SK-N-MC (cell line): ENCODE measurements at places on chromosomes 7 and 10.

DNA sequence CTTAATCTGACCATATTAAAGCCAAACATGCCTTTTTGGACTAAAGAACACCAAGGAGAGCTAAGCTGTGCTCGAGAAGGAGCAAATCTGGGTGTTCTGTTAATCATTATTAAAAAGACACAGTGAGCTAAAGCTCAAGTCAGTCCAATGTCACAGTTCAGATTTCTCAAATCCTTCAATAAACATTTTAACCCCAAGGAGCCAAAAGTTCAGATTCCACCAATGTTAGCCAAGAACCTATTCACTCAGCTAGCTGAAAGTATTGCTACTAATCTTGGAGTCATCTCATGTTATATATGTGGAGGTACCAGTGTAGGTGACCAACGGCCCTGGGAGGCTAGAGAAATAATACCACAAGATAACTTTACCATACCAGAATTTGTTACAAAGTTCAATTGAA lies 14.5 kb upstream of the ZNF33B start:
- no peak for DNase-seq

DNA sequence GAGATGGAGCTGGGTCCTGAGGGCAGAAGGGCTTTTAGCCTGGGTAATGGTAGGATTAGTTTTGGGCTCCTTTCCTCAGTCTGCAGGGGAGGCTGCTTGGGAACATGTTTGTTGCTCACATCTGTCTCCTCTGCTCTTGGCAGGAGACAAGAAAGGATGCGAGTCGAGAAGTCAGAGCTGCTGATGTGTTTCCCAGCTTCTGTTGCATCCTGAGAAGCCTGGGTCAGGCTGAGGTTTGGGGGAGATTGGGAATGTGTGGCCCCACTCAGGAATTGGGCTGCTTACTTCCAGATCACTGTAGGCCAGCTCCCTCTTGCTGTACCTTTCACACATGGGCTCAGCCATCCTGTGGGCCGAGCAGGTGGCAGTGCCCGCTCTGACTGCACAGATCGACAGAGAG lies 79.2 kb downstream of the CCNY start:
- no peak for DNase-seq

GRCh38 chr10:62870866-62871265 lies 54.7 kb upstream of the EGR2 start:
- DNase-seq, result no peak

GRCh38 chr10:49080071-49080470 lies 35.3 kb downstream of the VSTM4 start:
- peak; percentile 5 for DNase-seq

GRCh38 chr7:73397521-73398281 lies 35.9 kb upstream of the FZD9 start:
- no peak for DNase-seq

DNA sequence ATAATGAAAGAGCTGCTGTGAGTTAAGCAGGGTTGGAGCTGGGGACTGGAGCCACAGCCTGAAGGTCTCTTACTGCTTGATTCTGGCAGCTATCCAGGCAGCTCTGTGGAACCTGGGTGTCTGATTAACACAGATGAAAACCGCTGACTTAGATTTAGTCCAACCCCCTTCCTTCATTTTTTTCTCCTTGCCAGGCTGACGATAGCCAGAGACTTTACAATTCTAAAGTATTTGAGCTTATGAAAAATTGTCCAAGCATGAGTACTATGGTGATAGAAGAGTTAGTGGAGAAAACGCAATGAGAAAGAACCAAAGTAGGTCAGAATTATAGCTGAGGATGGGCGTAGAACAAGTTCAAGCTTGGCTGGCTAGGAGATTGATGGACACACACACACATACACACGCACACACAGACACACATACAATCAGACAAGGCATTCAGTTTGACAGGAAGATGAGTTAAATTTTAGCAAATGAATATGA lies 13.5 kb upstream of the GPR85 start:
- peak; percentile 61 for DNase-seq

- DNase-seq, result no peak
Measured at GRCh38 chr7:106039486-106040060, 72.5 kb downstream of the SYPL1 start.
